Astrocyte (in vitro differentiated cells and primary cell): ENCODE measurements at places on chromosomes 5 and 9. TPM values are rescaled to one million over a fixed set of nuclear protein-coding genes. Genes with fewer than 3 reads are reported as not detected.

Gene COL5A1
- total RNA-seq = 1,055 and 1,568 TPM in 2 replicates

Gene HMMR
- 3.2 and 4.0 TPM in 2 replicates for total RNA-seq

Gene CBY3
- not detected in 2 replicates for total RNA-seq

Gene FREM1
- 0.31 and 0.52 TPM in 2 replicates for total RNA-seq

Gene OR1J4
- not detected in 2 replicates for total RNA-seq
